T-helper 22 cell (primary cell): ENCODE measurements at places on chromosomes 7 and 10.

DNA sequence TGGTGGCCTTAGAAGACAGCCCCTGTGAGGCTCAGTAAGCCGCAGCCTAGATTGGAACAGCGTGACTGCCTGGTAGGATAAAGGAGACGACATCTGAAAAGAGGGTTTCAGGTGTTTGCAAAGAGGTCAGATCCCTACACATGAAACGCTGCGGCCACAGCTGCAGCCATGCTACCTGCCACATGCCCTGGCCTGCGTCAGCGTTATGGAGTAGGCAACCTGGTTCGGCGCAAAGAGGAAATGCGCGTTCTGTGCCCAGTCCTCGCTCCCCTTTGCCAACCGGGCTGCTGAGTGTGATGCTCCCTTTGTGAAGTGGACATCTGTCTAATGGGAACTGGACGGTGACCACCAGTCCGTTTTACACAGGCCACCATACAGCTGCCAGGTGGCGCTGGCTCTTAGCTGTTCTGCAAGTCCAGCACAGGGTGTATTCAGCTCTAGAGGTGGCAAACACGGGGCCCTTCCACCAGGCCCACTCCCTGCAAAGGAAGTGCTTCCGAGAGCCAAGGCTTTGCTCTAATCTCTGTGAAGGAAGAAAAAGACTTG lies 160.3 kb downstream of the CELF2 start:
- DNase-seq, result no peak

DNA sequence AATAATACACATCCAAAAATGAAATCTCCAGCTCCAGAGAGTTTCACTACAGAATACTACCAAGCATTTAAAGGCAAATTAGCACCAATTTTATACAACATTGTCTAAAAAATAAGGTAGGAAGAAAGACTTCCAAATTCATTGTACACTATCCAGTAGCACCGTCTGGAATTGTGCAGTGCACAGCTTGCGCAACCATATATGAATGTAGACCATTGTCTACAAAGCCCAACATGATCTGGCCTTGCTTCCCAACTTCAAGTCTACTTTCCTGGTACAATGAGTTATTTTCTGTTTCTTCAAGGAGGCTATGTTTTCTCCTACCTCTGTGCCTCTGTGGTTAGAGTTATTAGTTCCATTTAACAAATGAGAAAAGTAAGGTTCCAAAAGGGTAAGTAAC lies 115.4 kb upstream of the FOXK1 start:
- no peak for DNase-seq

DNA sequence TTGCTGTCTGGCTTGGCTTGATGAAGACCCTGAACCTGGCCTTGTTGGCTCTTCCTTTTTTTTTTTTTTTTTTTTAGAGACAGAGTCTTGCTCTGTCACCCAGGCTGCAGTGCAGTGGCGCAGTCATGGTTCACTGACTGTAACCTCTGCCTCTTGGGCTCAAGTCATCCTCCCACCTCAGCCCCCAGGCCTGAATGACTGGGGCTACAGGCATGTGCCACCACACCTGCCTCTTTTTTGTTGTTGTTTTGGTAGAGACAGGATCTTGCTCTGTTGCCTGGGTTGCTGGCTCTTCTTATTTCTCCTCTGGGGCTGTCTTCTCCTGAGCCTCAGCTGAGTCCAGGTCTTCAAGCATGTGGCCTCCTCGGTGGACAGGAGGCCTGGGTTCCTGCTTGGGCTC lies 44.7 kb downstream of the PRF1 start:
- DNase-seq, result no peak

DNA sequence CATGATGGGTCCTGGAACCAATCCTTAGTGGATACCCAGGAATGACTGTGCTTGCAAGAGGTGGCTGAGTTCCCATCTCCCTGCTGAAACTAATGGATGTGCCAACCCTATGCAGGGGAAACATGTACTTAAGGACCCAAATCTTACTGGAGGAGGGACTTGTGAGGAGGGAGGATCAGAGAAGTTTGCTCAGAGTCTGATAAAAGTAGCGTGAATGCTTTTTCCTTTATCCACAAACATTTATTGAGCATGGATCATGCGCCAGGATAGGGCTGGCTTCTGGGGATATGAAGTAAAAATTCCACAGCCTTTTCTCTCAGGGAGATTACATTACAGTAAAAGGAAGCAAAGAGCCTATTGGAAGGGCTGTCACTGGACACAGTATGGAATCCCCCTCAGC lies 358.5 kb downstream of the RPS24 start:
- DNase-seq, result no peak

DNA sequence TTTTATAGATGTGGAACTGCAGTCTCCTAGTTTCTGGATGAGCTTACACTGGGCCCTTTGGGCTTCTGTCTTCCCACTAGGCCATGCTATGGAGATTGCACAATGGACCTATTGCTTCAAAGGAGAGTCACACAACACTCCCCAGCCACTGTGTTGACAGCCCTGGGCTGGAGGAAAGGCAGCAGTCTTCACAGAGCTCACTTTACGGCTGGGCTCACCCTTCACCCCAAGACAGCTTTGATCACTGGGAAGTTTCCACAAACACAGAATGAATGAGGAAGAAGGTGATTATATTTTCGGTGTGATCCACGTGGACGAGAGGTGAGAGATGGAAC lies 92.7 kb upstream of the GDF10 start:
- DNase-seq, result no peak

DNA sequence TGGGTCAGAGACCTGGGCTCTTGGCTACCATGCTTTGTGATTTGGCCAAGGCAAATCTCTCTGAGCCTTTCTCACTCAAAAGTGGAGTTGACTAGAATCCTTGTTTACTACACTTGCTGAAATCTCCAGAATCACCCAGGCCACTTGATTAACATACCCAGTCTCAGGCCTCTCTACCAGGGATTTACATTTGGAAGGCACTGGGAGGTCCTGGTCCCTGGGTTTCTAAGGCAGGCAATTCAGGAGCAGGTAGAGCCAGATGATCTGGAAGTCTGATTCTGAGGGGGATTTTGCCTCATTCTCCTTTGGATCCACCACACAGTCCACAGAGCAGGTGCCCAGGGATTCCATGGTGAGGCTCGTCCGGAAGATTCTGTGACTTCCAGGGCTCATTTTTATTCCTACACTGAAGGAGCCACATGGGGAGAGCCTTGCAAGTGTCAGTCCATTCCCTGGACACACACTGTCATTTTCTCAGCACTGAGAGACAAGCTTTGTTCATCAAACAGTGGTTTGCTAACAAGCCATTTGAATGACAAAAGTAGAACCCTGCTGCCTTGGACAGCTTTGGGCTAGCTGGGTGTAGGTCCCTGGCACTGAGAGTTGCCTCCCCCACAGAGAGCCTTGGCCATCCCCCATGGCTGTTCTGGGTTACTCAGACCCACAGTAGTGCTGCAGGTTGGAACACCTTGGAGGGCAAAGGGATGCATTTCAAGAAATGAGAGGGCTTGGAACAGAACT lies 74.2 kb downstream of the NOC3L start:
- no peak for DNase-seq

DNA sequence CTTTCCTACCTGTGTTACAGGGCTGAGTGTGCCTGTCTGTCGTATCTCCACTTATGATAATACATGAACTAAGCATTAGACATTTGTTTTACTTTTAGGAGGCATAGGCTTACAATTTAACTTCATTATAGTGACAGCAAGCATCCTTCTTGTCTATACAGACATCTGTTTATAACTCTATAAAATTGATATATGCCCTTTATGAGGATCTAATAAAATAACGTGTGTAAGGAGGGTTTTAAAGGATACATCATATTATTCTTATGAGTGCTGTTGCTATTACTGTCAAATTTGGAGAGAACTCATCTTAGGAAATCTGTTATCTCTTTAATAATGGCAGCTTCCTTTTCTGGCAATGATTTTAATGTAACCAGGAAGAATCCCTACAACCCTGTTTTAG lies 21.9 kb downstream of the THNSL1 start:
- no peak for DNase-seq
